ENCODE measurements at places on chromosomes 11 and 22.

DNA sequence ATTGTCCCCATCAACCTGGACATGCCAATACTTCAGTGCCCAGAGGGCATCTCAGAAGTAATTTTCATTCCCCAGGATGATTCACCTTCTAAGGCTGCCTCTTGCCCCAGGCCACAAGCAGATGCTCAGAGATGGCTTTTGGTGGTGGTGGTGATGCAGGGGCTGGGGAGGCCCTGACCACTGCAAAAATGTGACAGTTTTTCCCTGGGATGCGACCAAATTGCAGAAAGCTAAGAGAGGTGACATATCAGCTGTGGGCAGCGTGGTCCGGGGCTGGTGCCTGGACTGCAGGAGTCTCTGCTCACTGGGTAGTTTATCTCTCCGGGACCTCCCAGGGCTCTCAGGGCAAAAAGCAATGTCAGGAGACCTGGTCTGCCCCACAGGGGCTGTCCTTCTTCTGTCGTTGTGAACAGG, 39.7 kb upstream of the ACCSL start:
- no peak for DNase-seq

DNA sequence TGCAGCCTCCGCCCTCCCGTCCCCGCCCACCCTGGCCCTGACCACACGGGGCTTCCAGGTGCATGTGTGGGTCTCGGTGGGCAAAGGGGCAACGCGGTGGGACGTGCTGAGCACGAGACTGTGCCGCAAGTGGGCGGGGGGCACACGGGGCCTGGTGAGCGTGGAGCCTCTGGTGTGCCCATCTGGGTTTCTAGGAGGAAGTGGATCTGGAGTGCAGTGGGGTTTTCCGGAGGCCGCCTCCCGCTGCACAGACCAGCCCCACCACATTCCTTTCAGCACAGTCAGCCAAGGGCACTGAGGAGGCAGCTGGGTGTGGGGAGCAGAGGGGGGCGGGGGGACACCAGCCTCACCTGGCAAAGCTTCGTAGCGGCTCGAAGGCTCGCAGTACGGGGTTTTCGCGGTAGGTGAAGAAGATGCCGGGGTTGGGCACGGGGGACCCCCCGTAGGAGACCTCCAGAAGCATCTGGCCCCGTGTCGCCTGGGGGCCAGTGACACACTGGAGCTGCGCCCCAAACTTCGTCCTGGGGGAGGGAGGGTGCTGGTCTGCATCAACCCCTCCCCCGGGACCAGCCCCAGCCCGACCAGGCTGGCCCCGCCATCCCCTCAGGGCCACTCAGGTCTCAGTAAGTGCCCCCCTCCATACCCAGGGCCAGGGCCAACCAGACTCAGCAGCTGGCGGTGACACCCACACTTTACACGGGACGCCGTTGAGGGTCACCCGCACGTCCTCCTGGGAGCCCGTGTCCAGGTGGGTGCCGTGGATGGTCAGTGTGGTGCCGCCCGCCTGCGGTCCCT, 12.4 kb upstream of the MAPK11 start:
- DNase-seq, result no peak

GRCh38 chr11:78099666-78100065, 20.0 kb upstream of the NDUFC2 start:
- DNase-seq, result no peak

GRCh38 chr22:43281394-43281793, 61.8 kb downstream of the SCUBE1 start:
- DNase-seq, result no peak

DNA sequence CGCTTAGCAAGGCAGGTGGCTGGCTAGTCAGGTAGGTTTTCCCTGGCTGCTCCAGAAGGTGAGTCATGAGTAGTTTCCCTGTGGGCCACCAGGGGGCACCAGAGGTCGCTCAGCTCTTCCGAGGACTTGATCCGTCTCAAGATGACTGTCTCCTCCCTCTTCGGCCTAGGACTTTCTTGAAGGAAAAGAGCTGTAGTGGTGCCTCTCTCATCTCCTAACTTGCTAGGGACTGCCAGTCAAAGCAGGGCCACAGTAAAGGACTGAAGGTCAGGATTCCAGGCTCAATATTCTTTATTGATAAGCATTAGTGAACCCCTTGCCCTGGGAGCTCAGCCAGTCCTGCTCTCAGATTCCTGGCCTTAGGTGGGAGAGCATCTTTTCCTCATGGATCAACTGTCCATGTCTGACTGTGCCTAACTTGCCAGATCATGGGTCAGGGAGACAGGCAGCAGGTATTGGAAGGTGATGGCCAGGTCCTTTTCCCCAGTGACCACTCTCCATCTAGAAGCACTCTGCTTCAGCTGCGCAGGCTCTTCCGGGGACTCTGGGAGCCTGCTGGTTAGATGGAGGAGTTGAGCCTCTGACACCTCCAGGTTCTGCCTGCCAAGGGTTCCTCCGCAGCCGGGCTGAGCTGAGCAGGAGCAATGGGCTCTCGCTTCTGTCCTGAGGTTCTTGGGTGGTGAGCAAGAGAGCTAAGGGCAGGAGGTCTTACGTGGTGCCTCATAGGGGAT, 1.9 kb downstream of the POLD4 start:
- peak; percentile 86 for DNase-seq

GRCh38 chr22:17376950-17377349, 7.7 kb downstream of the CECR2 start:
- no peak for DNase-seq

DNA sequence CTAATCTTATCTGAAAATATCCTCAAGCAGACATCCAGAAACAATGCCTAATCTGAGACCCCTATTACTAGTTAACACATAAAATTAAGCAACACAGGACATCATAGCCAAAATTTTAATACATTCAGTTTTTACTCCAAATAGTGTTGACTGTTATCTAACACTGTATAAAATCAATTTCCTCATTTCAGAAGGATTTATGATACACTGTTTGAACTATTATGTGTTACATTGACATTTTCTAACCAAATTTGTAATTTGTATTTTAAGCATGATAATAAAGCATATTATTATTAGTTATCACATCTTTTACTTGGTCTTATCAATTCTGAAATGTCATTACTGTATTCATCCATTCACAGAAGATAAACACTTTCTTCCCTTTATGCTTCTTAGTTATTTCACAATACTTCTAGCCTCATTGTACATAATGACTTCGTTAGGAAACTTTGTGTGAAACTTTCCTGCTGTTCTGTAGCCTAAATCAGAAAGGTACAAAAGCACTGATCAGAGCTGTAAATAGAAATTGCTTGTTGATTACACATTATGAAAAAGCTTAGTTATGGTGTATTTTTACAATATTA, 1248.9 kb downstream of the JRKL start:
- DNase-seq, result no peak
